ENCODE measurements at places on chromosomes 4 and X.

GRCh38 chr4:44462259-44462658 lies 13.7 kb upstream of the KCTD8 start:
- DNase-seq: no peak

- DNase-seq: no peak
These were observed 601.8 kb upstream of the ZFP42 start for GRCh38 chr4:187393531-187394344.

DNA sequence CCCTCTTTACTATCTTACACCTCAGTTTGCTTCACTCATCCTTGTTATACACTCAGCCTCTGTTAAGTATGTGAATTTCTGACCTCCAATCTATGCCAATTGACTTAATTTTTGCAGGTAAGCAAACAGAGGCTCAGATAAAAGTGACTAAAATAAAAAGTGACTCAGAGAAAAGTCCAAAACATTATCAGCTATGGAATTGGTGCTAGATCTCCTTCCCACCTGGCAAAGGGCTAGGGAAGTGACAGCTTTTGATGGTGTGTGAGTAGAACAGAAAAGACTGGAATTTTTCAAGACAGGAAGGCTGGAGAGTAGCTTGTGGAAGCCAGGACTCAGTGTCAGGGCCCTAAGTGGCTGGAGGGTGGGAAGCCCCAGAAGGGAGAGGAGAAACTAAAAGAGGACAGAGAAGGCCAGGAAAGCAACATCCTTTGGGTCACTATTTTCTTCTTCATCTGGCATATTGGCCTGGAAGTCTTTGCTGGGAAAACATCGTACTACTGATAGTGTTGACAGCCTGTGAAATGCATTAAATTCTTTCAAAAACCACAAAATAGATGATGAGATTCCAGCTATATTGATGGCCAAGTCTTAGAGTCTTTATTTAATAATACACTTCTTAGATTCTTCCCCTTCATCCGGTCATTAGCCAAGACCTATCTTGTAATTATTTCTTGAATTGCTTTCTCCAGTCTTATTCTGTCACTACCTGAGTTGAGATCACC lies 392.8 kb downstream of the RAPGEF2 start:
- no peak for DNase-seq

DNA sequence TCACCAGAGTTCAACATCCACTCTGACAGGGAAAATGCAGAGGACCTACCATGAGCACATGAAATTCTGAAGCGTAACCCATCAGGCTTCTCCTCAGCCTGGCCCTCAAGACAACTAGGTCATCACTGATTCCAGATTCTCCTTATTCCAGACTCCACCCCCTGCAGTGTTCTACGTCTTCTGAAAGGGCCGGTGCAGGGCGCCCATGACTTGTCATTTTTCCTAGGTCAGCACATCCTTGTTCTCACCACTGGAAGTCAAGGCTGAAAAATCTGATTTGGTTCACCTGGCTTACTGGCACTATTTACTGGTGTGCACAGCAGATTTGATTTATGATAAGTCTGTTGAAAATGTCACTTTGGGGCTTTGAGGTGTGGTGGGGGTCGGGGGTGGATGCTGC lies 140.9 kb upstream of the KLF3 start:
- DNase-seq: no peak

- peak; percentile 72 for DNase-seq
These were observed at the start of gene LRBA for GRCh38 chr4:151014521-151015458. Gene LRBA (minus strand): TSS chr4:151015284. CDS start chr4:151014642, 642 bp downstream.

Measured in activated T-helper 9 cell treated with anti-CD3 and anti-CD28 coated beads, Interleukin-2, amount 50 U/mL, for 16 hours (primary cell).